Mucosa of gallbladder (tissue), 1 donor: ENCODE measurements at places on chromosomes 6 and 20.

DNA sequence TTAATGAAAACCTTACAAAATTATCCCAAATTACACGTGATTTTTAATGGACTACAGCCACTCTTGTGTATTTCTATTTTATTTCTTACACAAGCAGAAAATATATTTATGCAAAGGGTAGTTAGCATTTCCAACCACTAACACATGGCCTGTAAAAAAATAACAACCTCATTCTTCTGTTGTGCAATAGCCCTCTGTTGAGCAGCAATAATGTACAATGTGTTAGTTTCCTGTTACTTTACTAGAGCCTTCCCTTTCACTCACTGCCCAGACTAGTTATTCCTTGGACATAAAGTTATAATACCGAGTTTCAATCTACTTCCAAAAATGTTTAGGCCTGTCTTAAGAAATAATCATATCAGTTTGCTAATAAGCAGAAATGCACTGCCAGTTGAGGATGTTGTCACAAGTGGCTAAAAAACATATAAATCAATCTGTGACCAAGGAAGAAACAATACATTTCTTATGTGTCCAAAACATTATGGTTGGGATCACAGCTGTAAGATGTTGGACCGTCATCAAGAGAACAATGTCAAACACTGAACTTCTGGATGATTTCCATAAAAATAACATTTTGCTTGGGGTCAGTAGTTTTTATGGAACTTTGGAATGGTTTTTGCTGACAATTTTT is 73.6 kb upstream of the RNF146 start:
- DNase-seq, result no peak

DNA sequence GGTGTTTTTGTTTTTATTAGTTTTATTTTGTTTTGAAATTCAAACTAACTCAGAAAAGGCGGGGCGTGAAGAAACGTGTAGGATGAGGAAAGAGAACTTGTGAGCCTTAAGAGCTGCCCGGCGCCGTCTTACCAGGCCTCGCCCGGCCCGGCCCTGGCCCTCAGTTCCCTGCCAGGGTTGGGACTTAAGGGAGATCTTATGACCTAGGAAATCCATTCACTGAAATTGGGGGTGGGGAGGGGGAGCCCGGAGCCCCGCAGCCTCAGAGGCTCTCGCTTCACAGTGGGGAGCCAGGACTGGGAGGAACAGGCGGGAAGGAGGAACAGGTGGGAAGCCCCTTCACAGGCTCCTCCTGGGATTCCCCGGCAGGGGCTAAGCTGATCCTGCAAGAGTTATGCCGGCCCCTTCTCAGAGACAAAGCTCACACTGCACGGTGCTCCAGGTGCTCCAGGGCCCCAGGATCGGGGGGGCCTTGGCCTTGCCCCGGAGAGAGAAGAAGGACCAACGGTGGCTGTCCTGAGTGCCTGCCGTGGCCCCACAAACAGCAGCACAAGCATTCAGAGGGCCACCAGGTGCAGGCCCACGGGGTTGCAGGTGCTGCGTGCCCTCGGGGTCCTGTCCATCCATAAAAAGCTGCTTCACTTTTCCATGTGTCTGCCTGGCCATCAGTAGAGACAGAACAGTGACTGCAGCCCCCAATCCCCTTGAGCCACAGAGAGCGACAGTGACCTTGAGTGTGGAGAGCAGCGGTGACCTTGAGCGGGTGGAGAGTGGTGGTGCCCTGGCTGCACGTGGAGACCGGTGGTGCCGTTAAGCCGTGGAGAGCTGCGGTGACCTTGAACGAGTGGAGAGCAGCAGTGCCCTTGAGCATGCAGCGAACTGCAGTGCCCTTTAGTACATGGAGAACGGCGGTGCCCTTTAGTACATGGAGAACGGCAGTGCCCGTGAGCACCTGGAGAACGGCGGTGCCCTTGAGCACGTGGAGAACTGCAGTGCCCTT is 152.7 kb downstream of the DLL1 start:
- no peak for DNase-seq

GRCh38 chr6:89830170-89830809 is 610 bp downstream of the CASP8AP2 start:
- no peak for DNase-seq

DNA sequence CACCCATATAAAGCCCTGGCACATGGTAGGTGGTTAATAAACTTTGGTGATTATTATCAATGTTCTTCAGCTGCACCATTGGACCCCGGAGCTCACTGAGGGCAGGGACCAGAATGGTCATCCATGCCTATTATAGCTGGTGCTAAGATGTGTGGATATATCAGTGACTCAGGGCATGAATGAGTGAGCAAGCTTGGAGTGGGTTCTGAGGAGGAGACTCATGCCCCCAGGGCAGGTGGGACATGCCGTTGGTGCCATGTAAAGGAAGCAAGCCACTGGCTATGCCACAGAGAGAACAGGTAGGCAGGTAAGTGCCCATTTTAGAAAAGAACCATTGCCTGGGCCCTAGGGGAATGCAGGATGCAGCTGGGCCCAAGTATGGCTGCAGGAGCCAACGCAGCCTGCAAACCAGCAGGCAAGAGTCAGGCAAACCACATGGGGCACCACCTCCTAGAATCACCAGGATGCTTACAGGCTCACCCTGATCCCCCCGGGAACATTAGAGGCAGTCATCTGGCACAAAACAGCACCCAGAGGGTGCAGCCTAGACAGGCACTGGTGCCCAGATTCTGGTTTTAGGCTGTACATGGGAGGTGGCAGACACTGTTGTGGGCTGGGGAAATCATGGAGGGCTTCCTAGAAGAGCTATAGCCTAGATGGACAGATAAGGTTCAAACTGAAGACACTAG is 23.5 kb downstream of the PLAGL2 start:
- no peak for DNase-seq

GRCh38 chr6:42142118-42142835 is at the start of gene C6orf132:
Gene C6orf132 (minus strand): TSS chr6:42142620. CDS start chr6:42142444, 176 bp downstream.
- DNase-seq, result peak; percentile 68

DNA sequence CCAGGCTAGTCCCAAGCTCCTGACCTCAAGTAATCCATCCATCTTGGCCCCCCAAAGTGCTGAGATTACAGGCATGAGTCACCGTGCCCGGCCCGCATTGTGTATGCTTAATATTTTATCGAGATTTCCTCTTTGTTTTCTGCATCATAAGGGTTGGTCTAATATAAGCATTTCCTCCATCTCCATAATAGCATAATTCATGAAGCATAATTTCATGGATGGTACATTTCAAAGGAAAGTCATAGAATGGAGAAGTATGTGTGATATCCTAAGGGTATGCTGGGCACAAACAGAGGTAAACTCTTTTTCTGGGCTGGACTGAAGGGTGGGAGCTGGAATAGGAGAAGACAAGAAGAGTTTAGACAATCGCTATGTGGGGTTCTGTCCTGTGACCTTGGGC is 17.5 kb upstream of the TIAM2 start:
- DNase-seq, result no peak

DNA sequence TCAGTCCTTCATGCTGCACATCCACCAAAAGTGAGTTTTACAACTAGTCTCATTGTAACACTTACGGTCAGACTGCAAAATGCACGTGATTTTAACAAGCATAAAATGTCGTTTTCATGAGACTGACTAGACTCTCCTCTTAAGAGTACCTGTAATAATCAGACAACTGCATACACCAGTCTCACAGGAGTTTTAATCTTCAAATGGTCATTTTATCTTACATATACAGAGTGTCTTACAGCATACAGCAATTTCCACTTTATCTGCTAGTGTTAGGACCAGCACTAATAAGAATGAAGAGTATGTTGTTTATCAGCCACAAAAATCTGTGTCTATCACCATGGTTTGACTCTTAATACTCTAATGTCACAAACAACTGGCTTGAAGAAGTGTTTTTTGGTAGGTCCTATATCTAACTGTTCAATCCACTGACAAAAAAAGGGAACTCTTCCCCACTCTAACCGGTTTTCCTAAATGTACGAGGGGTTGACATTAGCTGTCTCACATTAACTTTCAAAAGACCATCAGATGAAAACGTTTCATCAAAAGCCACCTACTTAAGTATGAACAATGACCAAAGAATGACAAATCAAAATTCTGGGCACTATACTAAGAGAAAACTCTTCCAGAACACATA is 1.5 kb upstream of the ASF1A start:
- no peak for DNase-seq

- no peak for DNase-seq
Observed at GRCh38 chr6:111013144-111013915, 31.5 kb downstream of the RPF2 start.
